ENCODE measurements at places on chromosomes 12 and 14. TPM values are rescaled to one million over a fixed set of nuclear protein-coding genes. Genes with fewer than 3 reads are reported as not detected.
A peak's percentile ranks its signal among the peaks of the same experiment; 100 is the strongest.

DNA sequence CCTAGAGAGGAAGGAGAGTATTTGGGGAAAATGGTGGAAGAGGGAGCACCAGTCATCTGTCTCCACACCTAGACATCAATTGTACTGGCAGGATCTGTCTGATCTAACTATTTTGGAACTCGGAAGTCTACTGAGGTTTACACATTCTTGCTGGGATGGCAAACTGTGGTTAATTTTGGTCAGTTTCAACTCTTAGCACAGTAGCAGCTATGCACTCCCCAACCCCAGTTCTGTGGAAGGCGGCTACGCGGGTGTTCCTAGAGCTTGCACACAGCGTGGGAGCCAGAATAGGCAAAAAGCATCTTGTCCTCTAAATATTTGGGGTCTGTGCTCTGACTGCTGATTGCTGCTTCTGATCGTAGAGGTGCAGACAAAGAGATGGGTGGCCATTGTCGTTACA, 33.8 kb downstream of the TECPR2 start:
- H3K4me3 ChIP-seq, result no peak overlapping the region
- DNase-seq, result no peak
- peaks cover 33% of the 10 kb centered on the region for H3K36me3 ChIP-seq
- H3K27ac ChIP-seq, result no peak overlapping the region
- no peaks in the 10 kb centered on the region for H3K27me3 ChIP-seq

DNA sequence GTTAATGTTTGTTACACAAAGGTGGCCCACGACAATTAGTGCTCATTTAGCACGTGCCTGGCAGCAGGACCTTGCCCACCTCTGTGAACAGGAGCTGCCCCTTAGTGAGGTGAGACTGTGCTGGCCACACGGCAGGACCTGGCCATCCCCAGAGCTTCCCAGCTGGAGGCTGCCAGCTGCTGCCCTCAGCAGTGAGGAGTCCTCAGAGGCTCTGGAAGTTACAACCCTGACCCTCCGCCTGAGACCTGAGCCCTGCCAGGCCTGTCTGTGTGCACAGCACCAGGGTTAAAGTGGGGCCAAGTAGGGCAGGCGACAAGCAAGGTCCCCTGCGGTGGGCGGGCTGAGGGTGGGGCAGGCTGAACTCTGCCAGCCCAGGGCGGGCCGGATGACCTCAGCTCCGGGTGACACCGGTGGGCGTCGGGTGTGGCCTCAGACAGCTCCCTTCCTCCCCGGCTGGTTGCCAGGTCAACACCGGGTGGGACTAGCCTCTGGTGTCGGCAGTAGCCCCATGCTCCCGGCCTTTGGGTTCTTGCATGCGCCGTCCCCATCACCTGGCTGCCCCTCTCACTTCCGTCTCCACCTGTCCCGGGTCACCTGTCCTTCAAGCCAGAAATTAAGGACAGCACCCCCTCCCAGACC, 9.2 kb upstream of the LBHD2 start:
- no peak overlapping the region for H3K4me3 ChIP-seq
- no peak overlapping the region for H3K27ac ChIP-seq
- H3K27me3 ChIP-seq, result peaks cover 4% of the 10 kb centered on the region
- peak; percentile 66 for DNase-seq
- H3K4me1 ChIP-seq, result no peaks in the 10 kb centered on the region

DNA sequence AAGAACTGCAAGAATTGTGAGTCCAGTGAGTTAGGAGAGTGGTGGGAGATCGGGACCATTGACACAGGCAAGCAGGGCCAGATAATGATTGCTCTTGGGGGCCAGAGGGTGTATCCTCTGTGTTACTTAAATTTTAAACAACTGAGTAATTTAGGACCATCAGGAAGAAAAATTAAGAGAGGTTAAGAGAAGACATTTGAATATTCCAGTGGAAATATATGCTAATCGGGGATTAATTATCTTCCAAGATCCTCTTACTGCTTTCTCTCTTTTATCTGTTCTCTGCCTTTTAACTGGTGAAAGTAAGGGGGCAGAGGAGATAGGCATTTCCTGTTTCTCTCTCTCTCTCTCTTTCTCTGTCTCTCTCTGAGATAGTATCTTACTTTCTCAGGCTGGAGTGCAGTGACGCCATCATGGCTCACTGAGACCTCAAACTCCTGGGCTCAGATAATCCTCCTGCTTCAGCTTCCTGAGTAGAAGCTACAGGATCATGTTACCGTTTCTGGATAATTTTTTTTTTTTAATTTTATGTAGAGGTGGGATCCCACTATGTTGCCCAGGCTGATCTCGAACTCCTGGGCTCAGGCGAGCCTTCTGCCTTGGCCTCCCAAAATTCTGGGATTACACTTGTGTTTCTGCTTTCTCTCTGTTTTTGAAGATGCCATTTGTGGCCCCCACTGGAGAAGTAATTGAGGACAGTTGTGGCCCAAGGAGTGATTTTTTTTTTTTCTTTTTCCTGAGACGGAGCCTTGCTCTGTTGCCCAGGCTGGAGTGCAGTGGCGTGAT, 85.1 kb downstream of the DIP2B start:
- H3K27ac ChIP-seq, result peak overlapping the region; percentile 65
- H3K36me3 ChIP-seq, result no peaks in the 10 kb centered on the region
- peak; percentile 73 for DNase-seq
- peak overlapping the region; percentile 15 for H3K4me3 ChIP-seq
- H3K27me3 ChIP-seq, result no peaks in the 10 kb centered on the region
- H3K4me1 ChIP-seq, result peaks cover 13% of the 10 kb centered on the region

GRCh38 chr14:98177551-98177950, 1094.4 kb downstream of the BCL11B start:
- H3K4me1 ChIP-seq, result peaks cover 84% of the 10 kb centered on the region
- no peaks in the 10 kb centered on the region for H3K27me3 ChIP-seq
- DNase-seq, result peak; percentile 88

GRCh38 chr12:89618113-89618862, 90.3 kb downstream of the ATP2B1 start:
- H3K4me1 ChIP-seq, result no peaks in the 10 kb centered on the region
- H3K36me3 ChIP-seq, result peaks cover 38% of the 10 kb centered on the region
- H3K27me3 ChIP-seq, result no peaks in the 10 kb centered on the region
- H3K27ac ChIP-seq, result no peak overlapping the region
- no peak overlapping the region for H3K4me3 ChIP-seq

DNA sequence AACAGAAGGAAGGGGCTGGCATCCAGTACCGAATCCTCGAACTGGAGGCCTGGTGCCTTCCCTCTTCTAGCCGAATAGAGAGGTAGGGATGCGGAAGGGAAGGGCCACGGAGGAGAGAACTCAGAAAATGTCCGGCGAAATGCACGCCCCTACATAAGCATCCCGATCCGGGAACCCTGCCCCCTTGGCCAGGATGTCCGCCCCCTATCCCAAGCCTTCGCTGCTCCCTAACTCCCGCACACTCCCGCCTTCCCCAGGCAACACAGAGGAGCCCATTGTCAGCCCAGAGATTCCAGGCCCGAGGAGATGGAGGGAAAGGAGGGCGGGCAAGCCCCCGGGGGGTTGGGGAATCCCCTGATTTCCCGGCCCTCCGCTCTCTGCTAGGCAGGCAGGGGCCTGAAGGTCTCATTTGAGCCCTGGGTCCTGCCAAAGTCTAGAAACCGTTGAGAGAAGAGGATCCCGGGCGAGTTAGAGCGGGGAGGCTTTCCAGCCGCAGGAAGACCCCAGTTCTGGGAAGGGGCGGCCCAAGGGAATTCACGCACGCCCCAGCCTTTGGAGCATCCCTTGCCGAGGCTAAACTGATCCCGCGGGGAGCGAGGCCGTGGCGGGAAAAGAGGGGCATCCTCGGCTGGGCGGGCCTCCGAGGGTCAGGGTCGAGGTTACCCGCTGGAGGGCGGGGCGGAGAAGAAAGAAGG, 569 bp upstream of the ARHGEF40 start:
- DNase-seq, result no peak
- no peak overlapping the region for H3K27ac ChIP-seq
- peak overlapping the region; percentile 73 for H3K4me3 ChIP-seq
- H3K27me3 ChIP-seq, result peaks cover 81% of the 10 kb centered on the region
- peaks cover 33% of the 10 kb centered on the region for H3K4me1 ChIP-seq

- peaks cover 6% of the 10 kb centered on the region for H3K27me3 ChIP-seq
- H3K36me3 ChIP-seq, result no peaks in the 10 kb centered on the region
- no peak overlapping the region for H3K4me3 ChIP-seq
- DNase-seq, result no peak
- H3K27ac ChIP-seq, result no peak overlapping the region
These were observed 76.6 kb downstream of the SSPN start for GRCh38 chr12:26271889-26272492.

DNA sequence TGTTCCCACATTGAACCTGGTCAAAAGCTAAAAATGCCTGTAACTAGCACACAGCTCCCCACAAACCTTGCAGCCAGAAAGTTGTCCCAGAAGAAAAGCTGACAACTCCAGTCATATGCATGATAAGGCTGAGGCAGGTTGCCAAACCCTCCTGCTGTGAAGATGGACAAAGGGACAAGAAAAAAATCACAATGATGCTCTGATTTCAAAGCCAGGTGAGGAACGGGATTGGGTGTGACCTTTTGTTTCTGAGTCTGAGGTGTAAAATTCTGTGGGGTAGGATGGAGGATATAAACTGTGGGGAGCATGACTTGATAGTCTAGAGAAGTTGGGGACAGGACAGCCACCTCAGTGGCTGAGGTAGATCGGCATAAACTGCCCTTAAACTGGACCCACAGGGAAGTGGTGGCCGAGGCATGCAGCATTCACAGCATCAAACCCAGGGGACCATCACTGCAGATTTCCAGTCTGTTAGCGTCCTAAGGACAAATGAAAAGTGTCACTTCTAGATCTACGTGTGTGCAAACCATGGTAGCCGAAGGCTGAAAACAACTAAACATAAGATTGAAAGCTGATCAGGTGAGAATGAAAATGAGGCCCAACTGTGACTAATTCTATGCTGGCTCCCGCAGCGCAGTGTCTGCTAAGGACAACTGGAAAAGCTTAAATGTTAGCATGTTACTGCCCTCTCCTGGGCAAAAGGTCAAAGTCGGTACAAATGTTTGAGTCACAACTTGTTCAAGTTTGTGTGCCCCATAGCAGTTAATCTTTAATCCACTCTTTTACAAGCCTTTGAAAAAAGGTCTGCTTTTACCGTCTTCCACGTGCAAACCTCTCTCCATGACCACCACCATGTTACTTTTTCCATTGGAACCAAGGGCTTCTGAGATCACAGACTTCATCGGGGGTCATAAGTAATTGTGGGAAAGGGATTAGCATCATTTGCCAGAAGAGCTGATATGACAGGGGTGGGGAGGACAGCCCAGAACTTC, 39.8 kb downstream of the GRIN2B start:
- peaks cover 5% of the 10 kb centered on the region for H3K27me3 ChIP-seq
- H3K4me3 ChIP-seq, result no peak overlapping the region
- peak; percentile 56 for DNase-seq
- no peaks in the 10 kb centered on the region for H3K4me1 ChIP-seq
- no peaks in the 10 kb centered on the region for H3K36me3 ChIP-seq
- no peak overlapping the region for H3K27ac ChIP-seq

- H3K4me3 ChIP-seq, result peak overlapping the region; percentile 41
- DNase-seq, result no peak
- H3K27ac ChIP-seq, result peak overlapping the region; percentile 86
- H3K4me1 ChIP-seq, result peaks cover 7% of the 10 kb centered on the region
These were observed 637 bp upstream of the FOXG1 start for GRCh38 chr14:28765831-28766468.

- H3K4me1 ChIP-seq, result no peaks in the 10 kb centered on the region
- H3K36me3 ChIP-seq, result no peaks in the 10 kb centered on the region
- no peaks in the 10 kb centered on the region for H3K27me3 ChIP-seq
- no peak for DNase-seq
These were observed 11.1 kb upstream of the RERGL start for GRCh38 chr12:18101043-18101442.

NGB gene
- total RNA-seq, result not detected

TGM1 gene
- 5.1 TPM for total RNA-seq

CCER1 gene
- total RNA-seq, result not detected

DNA sequence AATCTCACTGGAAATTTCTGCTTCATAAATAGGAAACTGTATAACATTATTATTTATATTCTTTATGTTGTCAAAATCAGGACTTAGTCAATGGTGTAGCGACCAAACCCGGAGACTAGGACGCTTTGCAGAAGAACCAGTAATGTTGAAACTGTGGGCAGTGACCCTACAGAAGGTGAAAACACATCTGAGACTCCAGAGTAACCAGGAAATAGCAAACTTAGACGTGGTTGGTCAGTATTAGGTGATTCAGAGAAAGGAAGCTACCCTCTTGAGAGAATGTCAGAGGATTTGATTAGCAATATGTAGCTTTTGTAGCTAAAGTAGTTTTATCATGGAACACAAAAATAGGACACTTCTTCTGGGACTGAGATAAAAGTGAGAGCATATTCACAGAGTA, 381.9 kb downstream of the SLC16A7 start:
- H3K36me3 ChIP-seq, result no peaks in the 10 kb centered on the region
- DNase-seq, result no peak
- H3K4me1 ChIP-seq, result no peaks in the 10 kb centered on the region
- no peak overlapping the region for H3K27ac ChIP-seq
- H3K4me3 ChIP-seq, result no peak overlapping the region

DNA sequence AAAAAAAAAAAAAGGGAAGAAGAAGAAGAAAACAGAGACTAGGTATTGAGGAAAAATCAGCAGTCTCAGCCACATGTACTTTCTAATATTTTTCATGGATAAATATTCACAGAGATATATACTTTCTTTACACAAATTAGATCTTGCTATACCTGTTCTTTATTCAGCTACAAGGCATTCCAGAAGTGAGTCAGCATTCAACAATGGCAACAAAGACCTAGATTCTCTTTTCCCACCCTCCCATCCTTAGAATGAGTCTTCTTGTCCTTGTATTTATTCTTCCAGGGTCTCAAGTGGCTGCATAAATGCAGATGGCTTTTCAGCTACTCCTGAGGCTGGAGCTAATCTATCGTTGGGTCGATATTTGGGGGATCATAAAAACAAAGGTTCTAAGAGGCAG, 93.0 kb downstream of the NT5DC3 start:
- H3K27me3 ChIP-seq, result peaks cover 9% of the 10 kb centered on the region
- H3K27ac ChIP-seq, result no peak overlapping the region
- H3K4me1 ChIP-seq, result no peaks in the 10 kb centered on the region

A2ML1 gene
- total RNA-seq, result not detected

DNA sequence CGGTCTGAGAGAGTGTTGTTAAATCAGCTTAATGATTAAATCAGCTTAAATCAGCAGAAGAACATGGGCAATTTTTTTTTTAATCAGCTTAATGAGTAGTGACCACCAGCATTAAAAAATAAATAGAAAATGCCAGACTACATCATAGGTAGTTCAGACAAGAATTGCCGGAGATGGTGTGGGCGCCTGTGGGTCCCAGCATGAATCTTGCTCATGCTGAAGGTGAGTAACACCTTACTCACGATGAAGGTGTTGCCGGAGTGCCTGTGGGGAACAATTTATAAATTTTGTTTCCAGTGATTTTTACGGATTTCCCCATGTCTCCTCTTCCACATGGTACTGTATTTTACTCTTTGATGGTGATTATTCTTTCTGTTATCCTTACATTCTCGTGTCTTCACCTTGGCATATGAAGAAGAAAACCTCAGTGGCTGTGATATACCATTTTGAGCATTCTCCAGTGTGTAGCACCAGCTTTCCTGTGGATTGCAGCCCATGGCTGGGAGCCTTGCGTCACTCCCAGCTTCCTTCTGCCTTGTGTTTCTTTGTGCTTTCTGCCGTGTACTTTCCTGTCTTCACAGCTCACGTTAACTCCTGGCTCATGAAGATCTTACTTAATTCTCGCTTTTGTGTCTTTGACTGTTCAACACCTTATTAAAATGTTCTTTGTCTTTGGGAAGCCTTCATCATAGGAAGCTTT, 4.7 kb downstream of the TDRD9 start:
- H3K4me1 ChIP-seq, result no peaks in the 10 kb centered on the region
- H3K4me3 ChIP-seq, result no peak overlapping the region
- peaks cover 8% of the 10 kb centered on the region for H3K27me3 ChIP-seq
- no peak overlapping the region for H3K27ac ChIP-seq

Data from activated CD4-positive, alpha-beta T cell treated with anti-CD3 and anti-CD28 coated beads, Interleukin-2, amount 10 ng/mL, durations not matched to agents 24 days and 14 days (primary cell).